Fibroblast of the aortic adventitia (primary cell): ENCODE measurements at places on chromosomes 16 and 17. TPM values are rescaled to one million over a fixed set of nuclear protein-coding genes. Genes with fewer than 3 reads are reported as not detected.

The FBXW10B gene
- total RNA-seq: 0.27 TPM in 1 of 2 replicates, not detected in the other

The HSPB9 gene
- total RNA-seq: not detected in 2 replicates

The KRT17 gene
- 0.57 TPM in 1 of 2 replicates, not detected in the other for total RNA-seq

The CD300H gene
- total RNA-seq: not detected in 2 replicates

The MMP28 gene
- total RNA-seq: 0.09 TPM in 1 of 2 replicates, not detected in the other

The TEX14 gene
- total RNA-seq: not detected in 2 replicates

The PRSS36 gene
- 1.1 and 3.8 TPM in 2 replicates for total RNA-seq

The TAC4 gene
- not detected in 2 replicates for total RNA-seq

The C16orf95 gene
- total RNA-seq: 2.0 and 3.4 TPM in 2 replicates

The CBX8 gene
- total RNA-seq: 1.5 and 1.7 TPM in 2 replicates

The CCL8 gene
- total RNA-seq: not detected in 2 replicates

The CD300LD gene
- not detected in 2 replicates for total RNA-seq

The TOM1L1 gene
- 3.8 and 5.8 TPM in 2 replicates for total RNA-seq

The P2RX5 gene
- 0.27 and 1.2 TPM in 2 replicates for total RNA-seq

The LGALS9B gene
- total RNA-seq: not detected in 2 replicates

The MAF gene
- total RNA-seq: 24.1 and 38.5 TPM in 2 replicates
